ENCODE measurements at places on chromosomes 12 and 14. TPM values are rescaled to one million over a fixed set of nuclear protein-coding genes. Genes with fewer than 3 reads are reported as not detected.

LMNTD1 gene
- not detected for total RNA-seq

MFAP5 gene
- not detected for total RNA-seq

DNA sequence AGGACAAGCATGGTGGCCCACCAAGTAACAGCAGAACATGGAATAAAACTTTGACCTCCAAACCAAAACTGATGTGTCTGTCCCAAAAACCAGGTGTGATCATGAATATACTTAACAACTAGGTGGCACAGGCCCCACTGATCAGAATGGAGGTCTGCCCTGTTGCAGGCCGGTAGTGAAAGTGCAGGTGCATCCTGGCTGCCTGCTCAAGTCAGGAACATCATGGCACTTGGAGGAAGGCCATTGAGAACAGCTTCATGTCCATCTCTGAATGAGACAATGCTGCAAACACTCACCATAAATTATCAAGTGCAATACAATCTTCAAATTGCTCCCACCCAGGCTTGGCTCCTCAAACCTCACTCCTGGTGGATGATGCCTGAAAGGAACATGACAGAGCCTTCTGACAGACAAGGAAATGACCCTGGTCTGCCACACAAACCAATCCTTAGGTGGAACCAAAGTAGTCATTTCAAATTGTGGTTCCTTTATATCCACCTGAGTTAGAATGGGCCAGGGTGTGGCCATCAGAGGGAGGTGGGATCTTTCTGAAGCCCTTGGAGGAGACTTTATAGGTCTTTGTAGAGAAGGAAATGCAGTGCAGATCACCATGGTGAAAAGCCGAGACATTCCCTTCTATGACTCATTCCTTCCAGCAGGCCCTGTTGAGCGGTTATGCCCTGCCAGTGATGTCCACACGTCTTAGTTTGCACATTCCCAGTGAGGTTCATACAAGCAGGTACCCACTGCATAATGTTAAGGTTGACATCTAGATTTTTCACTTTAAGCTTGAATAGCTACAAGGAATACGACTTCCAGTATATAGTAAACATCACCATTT lies 36.0 kb downstream of the EGLN3 start:
- no peak overlapping the region for H3K4me3 ChIP-seq
- H3K27me3 ChIP-seq = no peaks in the 10 kb centered on the region
- H3K27ac ChIP-seq = no peak overlapping the region
- DNase-seq = no peak

DNA sequence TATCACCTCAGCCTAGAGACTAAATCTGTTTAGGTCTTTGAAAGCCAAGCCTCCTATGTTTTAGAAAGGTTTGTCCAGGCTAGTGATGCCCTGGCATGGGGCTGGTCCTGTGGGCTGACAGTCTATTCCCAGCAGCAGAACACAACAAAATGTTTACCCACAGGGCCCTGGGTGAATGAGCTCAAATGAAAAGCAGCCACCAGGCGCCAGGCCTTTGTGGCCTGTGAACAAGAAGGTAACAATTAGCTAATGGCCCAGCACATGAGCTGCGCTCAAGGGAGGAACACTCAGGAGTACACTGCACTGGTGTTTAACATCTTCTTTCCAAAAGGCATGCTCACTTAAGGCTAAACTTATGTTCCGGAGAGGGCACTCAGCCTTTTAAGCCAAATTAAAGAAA lies 202.2 kb downstream of the MON2 start:
- H3K27me3 ChIP-seq = no peaks in the 10 kb centered on the region
- no peak for DNase-seq
- H3K27ac ChIP-seq = no peak overlapping the region
- H3K4me3 ChIP-seq = no peak overlapping the region

DNA sequence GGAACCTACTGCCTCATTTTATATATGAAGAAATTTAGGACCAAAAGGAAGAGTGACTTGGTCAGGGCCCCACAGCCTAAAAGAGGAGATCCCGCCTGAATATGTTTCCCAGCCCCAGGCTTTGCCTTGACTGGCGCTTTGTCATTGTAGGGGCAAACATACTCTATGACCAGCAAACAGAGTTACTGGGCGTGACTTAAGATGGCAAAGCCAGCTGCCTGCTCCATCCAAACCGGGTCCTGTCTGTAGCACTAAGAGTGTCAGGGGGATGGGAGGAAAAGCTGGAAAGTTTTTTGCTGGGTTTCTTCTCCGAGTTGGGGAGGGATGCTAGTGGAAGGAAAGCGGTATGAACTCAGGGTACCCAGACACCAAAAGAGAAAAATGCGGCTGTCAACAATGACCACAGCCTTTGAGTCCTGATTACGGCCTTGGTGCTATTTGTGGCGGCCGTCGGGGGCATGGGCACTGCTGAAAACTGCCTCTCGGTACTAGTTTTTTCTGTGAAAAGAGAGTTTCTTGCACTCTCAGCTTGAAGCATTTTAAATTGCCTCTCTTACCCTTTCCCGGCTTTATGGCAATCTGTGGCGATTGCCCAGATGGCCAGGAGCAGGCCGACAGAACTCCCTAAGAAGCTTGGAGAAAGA lies 82.7 kb downstream of the PRIMA1 start:
- no peaks in the 10 kb centered on the region for H3K36me3 ChIP-seq
- H3K27ac ChIP-seq = no peak overlapping the region
- DNase-seq = no peak
- H3K4me1 ChIP-seq = no peaks in the 10 kb centered on the region
- no peak overlapping the region for H3K4me3 ChIP-seq

DNA sequence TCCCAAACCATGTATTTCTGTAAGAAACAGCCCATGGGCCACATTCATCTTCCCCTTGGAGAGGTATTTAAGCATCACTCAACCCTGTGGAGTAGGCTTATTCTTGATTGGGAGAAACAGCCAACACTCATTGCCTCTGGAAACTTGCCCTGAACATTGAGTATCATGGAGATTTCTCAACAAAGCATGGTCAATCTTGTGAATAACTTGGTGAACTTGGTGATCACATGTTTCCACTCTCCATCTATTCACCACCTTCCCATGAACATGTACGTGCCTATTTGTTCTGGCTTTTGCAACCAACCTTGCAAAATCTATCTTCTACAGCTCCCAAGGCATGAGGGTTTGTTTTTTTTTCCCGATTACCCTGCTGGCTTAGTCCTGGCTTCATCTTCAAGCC lies 163.2 kb downstream of the PAH start:
- no peak for DNase-seq
- H3K4me3 ChIP-seq = no peak overlapping the region
- H3K36me3 ChIP-seq = no peaks in the 10 kb centered on the region

- H3K27me3 ChIP-seq = no peaks in the 10 kb centered on the region
- no peak for DNase-seq
- no peaks in the 10 kb centered on the region for H3K36me3 ChIP-seq
Observed at GRCh38 chr12:17076811-17077210, 470.8 kb upstream of the LMO3 start.

Measured in B cell (primary cell).